ENCODE measurements at places on chromosomes 3 and 15.

GRCh38 chr3:41265823-41266273, 66.5 kb downstream of the CTNNB1 start:
- H3K27me3 ChIP-seq, result no peaks in the 10 kb centered on the region
- no peak overlapping the region for H3K27ac ChIP-seq
- H3K36me3 ChIP-seq, result no peaks in the 10 kb centered on the region
- no peak overlapping the region for H3K4me3 ChIP-seq
- no peak for ATAC-seq
- no peaks in the 10 kb centered on the region for H3K4me1 ChIP-seq

- H3K4me1 ChIP-seq, result no peaks in the 10 kb centered on the region
- no peaks in the 10 kb centered on the region for H3K36me3 ChIP-seq
- no peak overlapping the region for H3K27ac ChIP-seq
- peaks cover 12% of the 10 kb centered on the region for H3K27me3 ChIP-seq
Observed at GRCh38 chr3:149368674-149369497, 8.6 kb downstream of the TM4SF1 start.

- H3K4me3 ChIP-seq, result no peak overlapping the region
- H3K36me3 ChIP-seq, result no peaks in the 10 kb centered on the region
- peaks cover 45% of the 10 kb centered on the region for H3K27me3 ChIP-seq
- H3K4me1 ChIP-seq, result no peaks in the 10 kb centered on the region
- no peak for ATAC-seq
Observed at GRCh38 chr3:127420829-127421228, 133.0 kb upstream of the PRR20G start.

- H3K27me3 ChIP-seq, result no peaks in the 10 kb centered on the region
- H3K4me3 ChIP-seq, result peak overlapping the region; percentile 60
Observed at GRCh38 chr3:195532345-195532744, 10.8 kb downstream of the PPP1R2 start.

- H3K36me3 ChIP-seq, result peaks cover 14% of the 10 kb centered on the region
- H3K4me1 ChIP-seq, result peaks cover 5% of the 10 kb centered on the region
- H3K4me3 ChIP-seq, result no peak overlapping the region
- no peak for ATAC-seq
- H3K27me3 ChIP-seq, result peaks cover 3% of the 10 kb centered on the region
- no peak overlapping the region for H3K27ac ChIP-seq
Observed at GRCh38 chr15:33059184-33059583, 135.3 kb downstream of the FMN1 start.

DNA sequence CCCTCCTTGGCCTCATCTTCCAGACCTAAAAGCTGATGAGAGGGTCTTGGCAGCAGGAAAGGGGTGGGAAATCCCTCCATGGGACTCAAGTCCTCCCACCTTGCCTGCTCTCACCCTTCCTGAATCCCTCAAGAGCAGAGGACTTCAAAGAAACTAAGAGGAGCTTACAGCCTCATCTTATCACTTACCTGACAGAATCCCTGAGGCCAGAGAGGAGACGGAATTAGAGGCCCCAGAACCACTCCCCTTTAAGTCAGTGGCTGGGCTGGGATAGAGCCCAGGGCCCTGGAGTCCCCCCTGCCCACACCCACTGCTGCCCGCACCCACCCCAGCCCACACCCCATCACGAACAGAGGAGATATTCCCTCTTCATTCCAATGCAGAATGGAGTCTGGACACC, 15.2 kb downstream of the LOXL1 start:
- peaks cover 17% of the 10 kb centered on the region for H3K4me1 ChIP-seq
- peak overlapping the region; percentile 72 for H3K27ac ChIP-seq
- H3K4me3 ChIP-seq, result peak overlapping the region; percentile 17
- H3K36me3 ChIP-seq, result no peaks in the 10 kb centered on the region
- no peaks in the 10 kb centered on the region for H3K27me3 ChIP-seq
- ATAC-seq, result no peak

DNA sequence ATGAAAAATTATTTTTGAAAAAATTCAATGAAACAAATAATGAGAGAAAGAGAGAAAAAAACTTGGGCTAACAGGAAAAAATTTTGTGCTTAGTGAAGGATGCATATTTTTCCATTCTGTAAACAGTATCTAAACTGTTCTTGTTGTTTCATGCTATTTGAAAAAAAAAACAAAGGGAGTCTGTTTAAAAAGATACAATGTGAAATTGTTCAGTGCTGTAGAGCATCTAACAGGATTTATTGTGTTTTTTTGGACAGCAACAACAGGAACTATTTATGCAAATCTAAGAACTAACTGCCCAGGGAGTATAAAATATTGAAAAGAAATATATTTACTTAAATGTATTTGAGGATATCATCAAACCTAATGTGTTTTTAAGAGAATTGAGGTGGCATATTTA, 55.1 kb downstream of the PEX5L start:
- H3K4me3 ChIP-seq, result no peak overlapping the region
- no peaks in the 10 kb centered on the region for H3K36me3 ChIP-seq
- ATAC-seq, result no peak
- no peak overlapping the region for H3K27ac ChIP-seq
- no peaks in the 10 kb centered on the region for H3K4me1 ChIP-seq

DNA sequence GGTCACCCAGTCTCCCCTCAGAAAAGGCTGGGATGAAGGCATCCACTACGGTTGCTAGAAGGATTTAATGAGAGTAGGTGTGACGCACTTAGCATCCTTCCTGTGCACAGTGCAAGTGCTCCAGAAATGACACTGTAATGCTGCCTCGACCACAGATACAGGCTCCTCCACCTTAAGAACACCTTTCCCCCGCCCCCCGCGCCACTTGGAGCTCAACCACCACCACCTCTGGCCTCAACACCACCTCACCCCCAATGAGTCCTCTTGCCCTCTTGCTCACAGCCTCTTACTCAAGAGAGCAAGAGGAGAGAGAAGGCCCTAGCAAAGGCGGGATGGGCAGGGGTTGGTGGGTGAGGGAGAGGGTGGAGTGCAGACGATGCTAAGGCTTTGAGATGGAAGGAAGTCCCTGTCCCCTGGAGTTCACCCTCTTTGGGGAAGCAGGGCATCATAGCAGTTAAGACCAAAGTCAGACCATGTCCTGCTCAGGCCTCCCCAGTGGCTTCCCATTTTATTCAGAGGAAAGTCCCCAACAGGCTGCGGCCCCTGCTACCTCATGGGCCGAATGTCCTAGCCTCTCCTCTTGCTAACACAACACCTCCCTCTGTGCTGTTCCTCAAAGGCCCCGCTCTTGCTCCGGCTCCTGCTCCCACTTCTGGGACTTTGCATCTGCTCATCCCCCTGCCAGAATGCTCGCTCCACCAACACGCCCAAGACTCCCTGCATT, 8.3 kb downstream of the STARD5 start:
- H3K27me3 ChIP-seq, result no peaks in the 10 kb centered on the region
- H3K4me1 ChIP-seq, result peaks cover 24% of the 10 kb centered on the region

- no peak overlapping the region for H3K27ac ChIP-seq
- no peak for ATAC-seq
- H3K4me1 ChIP-seq, result peaks cover 5% of the 10 kb centered on the region
- H3K36me3 ChIP-seq, result no peaks in the 10 kb centered on the region
- H3K4me3 ChIP-seq, result no peak overlapping the region
Observed at GRCh38 chr15:66906668-66907614, 158.5 kb upstream of the SMAD3 start.
